Urinary bladder (tissue), 4 donors: ENCODE measurements at places on chromosomes 7 and 10. TPM values are rescaled to one million over a fixed set of nuclear protein-coding genes. Genes with fewer than 3 reads are reported as not detected.

The FAM25A gene
- not detected for total RNA-seq

The TNRC18 gene
- total RNA-seq = 63.0 TPM

The CYP26C1 gene
- total RNA-seq = not detected

The FAM131B gene
- total RNA-seq = 4.1 TPM

The STEAP1 gene
- total RNA-seq = 5.8 TPM

The ZNF398 gene
- 16.3 TPM for total RNA-seq

The CYP2E1 gene
- 1.1 TPM for total RNA-seq

The DGKI gene
- total RNA-seq = 13.3 TPM

The SDK1 gene
- total RNA-seq = 15.1 TPM

The ZNF804B gene
- total RNA-seq = 1.2 TPM

The C1QL3 gene
- 0.21 TPM for total RNA-seq

The NDUFB8 gene
- total RNA-seq = 106 TPM

The PLXDC2 gene
- 72.7 TPM for total RNA-seq

The NKX1-2 gene
- total RNA-seq = not detected

The SLC13A4 gene
- total RNA-seq = not detected

The LRRC61 gene
- 3.7 TPM for total RNA-seq

The NUDT1 gene
- total RNA-seq = 11.4 TPM

The MYL10 gene
- total RNA-seq = 0.63 TPM

The FAM3C gene
- 108 TPM for total RNA-seq

The AKR1B15 gene
- total RNA-seq = not detected

The TMEM176A gene
- total RNA-seq = 20.8 TPM

The ADRA2A gene
- total RNA-seq = 3.6 TPM

The FXYD4 gene
- 0.95 TPM for total RNA-seq

The HIPK2 gene
- total RNA-seq = 9.8 TPM

The CAMK2B gene
- total RNA-seq = 1.5 TPM

The PNLIPRP2 gene
- total RNA-seq = not detected

The XRCC2 gene
- total RNA-seq = 6.0 TPM
